ENCODE measurements at places on chromosomes 6 and 20.
A peak's percentile ranks its signal among the peaks of the same experiment; 100 is the strongest.

- DNase-seq: no peak
Measured at GRCh38 chr6:150078788-150079187, 9.9 kb upstream of the ULBP3 start.

- DNase-seq: no peak
Measured at GRCh38 chr20:21435576-21435975, 38.2 kb upstream of the NKX2-4 start.

DNA sequence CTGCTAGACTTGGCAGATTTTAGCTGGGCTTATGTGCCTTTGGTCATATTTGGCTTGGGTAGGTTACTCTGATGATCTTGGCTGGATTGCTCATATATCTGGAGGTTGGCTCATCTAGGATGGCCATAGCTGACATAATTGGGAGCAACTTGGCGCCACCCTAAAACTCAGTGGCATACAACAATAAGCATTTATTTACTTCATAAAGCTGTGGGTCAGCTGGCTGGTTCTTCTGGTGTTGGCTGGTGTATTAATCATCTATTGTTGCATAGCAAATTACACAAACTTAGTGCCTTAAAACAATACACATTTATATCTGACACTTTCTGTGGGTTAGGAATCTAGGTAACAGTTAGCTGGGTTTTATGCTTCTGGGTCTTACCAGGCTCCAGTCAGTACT, 297.3 kb upstream of the JAG1 start:
- no peak for DNase-seq

GRCh38 chr6:168000198-168001028, 2.9 kb downstream of the KIF25 start:
- no peak for DNase-seq

DNA sequence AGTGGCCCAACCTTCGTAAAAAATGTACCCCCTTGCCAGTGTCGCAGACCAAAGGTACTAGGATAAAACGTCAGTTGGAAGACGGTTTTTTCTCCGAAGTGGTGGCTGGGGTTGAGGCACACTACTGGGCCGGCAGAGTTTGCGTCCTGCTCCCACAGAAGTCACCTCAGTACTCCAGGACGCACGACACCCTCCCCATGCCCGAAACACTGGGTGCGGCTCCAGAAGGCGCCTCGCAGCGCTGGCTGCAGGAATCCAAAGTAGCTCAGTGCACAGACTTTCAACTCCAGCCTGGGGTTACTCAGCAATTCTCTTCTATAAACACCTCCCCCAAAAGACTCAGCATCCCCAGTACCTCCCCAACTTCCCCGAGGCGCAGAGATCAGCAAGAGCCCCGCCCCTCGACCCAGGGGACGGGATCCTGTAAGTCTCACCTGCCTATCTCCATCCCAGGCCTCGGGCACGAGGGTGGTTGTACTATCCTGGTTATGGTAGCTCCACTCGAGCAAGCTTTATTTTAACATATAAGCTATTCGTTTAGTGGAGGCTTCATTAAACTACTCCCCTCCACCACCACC, 88.2 kb downstream of the ZFP64 start:
- no peak for DNase-seq

DNA sequence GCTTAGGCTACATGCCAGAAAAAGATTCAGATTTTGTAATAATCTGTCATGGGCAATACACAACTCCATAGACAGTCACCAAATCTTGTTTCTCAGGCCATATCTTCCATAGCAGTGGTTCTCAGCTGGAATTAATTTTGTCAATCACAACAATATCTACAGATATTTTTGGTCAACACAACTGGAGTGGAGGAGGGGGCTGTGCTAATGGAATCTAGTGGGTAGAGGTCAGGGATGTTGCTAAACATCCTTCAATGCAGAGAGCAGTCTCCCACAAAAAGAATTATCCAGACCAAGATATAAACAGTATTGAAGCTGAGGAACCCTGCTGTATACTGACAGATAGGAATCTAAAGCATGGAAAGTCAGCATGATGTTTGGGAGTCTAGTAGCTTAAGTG, 174.6 kb downstream of the UBE3D start:
- no peak for DNase-seq

DNA sequence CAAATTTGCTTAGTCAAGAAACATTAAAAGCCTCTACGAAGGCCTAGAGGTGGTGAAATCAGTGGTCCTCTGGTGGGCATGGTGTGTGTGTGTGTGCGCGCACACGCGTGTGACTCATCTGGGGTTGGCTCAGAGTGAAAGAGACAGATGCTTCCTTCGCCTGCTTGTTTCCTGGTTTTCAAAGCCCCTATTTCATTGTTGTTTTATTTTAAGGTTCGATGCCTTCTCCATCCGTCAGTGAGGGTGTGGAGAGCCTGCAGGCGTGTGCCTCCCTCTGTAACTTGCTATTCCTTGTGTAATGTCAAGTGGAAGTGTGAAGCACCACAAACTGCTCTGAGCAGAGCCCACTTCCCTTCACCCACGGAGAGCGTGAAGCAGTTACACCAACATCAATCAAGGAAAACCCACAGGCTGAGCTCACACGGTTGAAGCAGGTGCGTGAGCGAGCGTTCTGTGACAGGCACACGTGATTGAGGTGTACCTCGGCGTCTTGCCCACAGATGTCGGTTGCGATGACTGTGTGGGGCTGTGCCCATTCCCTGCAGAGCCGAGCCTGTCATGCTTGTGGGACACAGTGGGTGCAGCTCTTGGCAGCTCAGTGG, 233.9 kb downstream of the PRL start:
- DNase-seq: peak; percentile 16

DNA sequence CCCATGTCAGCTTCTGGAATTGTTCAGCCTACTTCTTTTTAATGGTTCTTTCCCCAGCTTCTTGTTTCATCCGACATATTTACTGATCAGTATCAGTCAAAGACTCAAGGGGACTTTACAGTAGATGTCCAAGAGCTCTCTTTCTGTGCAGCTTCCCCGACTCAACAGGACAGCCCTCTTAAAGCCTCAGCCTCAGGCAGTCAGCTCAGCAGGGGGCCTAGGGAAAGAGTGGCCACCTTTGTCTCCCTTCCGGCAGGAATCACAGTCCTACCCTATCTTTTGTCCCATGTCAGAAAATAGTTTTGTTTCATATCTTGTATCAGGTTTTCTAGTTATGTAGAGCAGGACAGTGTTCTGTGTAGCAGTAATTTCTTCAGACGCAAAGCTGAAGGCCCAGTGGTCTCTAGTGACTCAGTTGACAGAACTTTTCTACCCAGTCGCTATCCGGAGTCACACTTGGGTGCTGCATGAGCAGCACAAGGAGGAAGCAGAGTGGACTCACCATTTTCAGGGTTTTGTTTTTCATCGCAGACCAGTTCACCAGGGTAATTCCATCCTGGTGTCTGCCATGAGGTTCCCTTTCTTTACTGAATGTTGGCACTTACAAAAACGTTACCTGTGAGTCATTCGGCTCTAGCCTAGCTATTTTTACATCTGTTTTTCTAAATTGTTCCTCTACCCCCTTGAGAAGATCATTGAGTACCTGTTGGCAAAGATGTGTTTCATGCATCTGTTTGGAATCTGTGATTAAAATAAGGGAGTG, 47.7 kb downstream of the SPATA2 start:
- DNase-seq: no peak

DNA sequence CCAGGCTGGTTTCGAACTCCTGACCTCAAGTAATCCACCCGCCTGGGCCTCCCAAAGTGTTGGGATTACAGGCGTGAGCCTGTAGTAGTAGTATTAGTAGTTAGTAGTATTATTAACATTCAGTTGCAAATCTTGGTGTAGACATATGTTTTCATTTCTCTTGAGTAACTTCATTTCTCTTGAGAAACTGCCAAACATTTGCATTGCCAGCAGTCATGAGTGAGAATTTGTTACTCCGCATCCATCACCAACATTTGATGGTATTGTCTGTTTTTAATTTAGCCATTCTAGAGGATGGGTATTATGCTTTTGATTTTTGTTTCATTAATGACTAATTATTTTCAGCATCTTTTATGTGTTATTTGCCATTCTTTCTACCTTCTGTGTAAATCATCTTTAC, 1.5 kb upstream of the ERVFRD-1 start:
- no peak for DNase-seq

DNA sequence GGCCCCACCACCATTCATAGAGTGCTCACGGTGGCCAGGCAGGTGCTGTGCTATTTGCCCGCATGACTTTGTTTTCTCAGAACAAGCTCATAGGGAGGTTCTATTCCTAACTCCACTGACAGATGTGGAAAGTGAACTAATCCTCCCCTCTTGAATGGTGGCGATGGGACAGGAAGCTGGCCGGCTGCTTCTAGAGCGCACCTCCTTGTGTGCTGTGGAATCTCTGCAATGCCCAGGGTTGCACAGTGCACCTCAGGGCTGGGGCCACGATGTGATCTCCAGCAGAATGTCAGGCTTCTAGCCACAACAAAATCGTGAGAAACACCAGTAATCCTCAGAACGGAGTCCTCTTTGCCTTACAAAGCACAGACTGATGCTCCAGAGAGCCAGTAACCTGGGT, 53.8 kb upstream of the SLC22A23 start:
- DNase-seq: no peak

DNA sequence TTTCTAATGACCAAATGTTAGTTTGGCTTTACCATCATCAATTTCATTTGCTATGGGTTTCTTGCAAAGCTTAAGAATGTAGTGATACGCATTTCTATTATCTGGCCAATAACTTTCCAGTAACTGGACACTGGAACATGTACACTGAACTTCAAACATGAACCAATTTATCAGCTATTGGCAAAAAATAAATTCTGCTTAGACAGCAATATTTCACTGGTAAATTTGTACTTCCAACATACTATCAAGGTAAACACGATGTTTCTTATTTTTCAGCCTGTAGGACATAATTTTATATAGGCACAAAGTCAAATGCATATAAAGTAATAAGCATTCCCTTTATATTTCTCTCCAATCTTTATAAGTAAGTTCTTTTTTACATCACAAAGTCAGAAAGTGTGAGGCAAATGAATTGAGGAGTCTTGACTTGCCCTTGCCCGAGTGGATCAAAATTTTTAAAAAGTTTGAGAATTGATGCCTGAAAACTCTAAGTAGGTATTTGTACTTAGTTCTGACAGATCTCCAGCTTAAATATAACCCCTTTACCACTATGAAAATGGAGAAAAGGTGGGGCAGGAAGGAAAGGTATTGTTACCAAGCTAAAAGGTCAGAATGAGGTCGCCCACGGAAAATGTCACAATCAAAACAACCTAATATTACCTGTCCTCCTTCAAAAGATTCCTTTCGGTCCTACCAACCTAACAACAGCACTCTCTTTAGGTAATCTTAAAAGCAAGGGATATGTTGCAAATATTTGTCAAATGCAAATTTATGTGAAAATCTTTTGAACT, 41.3 kb downstream of the STK38 start:
- no peak for DNase-seq

DNA sequence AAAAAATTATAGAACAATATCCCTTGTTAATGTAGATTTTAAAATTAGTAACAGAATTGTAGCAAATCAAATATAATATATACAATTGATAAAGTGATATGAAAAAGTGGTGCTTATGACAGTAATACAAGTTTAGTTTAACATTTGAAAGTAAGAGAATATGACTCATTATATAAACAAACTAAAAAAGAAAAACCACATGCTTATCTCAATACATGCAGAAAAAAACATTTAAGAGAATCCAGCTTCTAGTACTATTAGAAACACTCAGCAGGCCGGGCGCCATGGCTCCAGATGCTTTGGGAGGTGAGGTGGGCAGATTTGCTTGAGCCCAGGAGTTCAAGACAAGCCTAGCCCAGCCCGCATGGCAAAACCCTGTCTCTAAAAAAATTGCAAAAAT, 60.7 kb upstream of the LAMA2 start:
- no peak for DNase-seq

DNA sequence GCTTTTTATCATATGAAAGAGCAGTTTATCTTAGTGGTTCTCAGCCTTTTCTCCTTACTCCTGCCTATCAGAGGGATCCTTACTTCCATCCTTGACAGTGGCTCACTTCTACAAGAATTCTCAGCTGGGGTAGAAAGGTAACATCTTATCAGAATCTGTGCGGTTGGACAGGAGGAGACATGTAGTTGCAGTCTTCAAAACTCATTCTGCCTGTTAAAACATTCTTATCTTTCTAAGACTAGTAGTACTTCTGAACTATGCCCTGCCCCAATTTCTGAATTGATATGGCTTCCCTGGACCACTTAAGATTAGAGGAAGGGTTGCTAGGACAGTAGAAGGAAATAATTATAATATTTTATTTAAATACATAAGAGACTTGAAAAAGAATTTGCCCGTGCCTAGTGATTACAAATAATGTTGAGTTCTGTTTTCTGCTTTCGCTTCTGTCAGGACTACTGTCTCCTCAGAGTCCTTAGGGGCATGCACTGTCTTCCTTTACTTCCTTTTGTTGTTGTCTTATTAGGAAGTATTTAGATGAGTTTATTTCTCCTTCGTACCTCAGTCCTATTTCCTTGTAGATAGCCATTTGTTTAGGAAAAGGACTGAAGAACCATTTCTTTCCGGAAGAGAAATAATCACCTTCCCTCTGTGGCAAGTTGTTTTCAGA, 24.9 kb downstream of the BLTP3A start:
- DNase-seq: no peak

GRCh38 chr6:5764401-5764955, 242.2 kb downstream of the NRN1 start:
- DNase-seq: no peak

DNA sequence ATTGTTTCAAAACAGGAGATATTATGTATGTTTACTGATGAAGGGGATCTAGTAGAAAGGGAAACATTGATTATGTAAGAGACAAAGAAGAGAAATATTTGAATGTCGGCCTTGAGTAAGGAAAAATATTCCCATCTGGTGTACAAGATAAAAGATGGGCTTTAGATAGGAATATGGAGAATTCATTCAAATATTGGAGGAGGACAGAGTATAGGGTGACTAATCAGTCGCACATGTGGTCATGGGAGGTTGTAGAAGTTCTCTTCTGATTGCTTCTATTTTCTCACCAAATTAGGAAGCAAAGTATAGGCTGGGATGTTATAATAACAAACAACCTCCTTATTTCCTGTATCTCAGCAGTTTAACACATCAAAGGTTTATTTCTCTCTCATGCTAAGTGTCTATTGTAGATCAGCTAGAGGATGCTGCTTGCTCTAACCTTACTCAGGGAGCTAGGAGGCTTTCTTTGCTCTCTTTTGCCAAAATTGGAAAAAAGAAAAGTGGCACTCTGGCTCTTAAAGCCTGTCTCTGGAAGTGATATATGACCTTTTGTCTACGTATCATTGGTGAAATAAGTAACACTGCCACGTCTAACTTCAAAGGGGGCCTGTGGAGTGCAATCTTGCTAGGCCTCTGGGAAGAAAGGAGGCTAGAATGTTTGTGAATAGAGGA, 1.2 kb upstream of the HDDC2 start:
- no peak for DNase-seq

GRCh38 chr20:51380401-51381385, 161.8 kb downstream of the NFATC2 start:
- peak; percentile 12 for DNase-seq

DNA sequence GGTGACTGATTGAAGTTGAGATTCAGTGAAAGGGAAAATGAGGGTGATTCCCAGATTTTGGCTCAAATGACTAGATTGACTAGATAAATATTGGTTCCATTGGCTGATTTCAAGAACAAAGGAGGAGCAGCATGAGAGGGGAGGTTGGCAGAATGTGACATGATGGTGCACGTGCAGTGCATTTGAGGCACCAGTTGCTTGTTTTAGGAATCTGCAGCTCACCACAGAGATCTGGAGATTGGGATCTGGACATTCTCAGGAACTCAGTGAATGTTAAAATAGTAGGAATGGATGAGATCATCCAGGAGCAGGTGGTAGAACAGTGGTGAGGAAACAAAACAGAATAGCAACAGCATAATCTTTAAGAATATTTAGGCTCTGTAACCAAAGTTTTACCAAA, 496.3 kb downstream of the DHX35 start:
- no peak for DNase-seq

- DNase-seq: no peak
Measured at GRCh38 chr6:168171673-168172353, 92.8 kb upstream of the FRMD1 start.
